ENCODE measurements at places on chromosomes 7 and 10. TPM values are rescaled to one million over a fixed set of nuclear protein-coding genes. Genes with fewer than 3 reads are reported as not detected.

DNA sequence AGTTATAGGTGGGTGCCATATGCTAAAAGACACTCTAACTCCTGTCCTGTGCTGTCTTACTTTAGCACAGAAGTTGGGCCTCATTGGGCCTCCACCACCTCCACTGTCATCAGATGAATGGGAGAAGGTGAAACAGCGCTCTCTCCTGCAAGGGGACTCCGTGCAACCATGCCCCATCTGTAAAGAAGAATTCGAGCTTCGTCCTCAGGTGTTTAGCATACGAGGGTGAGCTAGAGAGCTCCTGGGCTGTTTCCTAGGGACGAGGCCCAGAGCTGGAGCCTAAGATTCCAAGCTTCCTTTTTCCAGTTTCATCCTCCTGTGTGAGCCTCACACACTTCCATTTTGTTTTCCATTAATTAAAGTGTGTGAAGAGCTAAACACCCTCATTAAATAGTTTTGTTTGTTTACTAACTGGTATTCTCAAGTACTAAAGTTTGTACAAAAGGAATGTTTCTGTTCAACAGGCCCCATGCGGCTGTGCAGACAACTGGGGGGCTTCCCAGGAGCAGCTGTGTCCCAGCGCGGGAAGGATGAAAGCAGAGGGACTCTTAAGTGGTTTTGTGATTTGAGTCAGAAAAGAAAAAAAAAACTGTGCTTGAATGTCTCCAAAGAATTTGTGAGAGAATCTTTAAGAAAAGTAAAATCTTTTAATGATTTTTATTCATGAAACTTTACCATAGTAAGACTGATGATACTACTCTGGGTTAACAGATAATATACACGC, 14.1 kb downstream of the RNF32 start:
- H3K27ac ChIP-seq: no peak overlapping the region
- no peaks in the 10 kb centered on the region for H3K27me3 ChIP-seq
- H3K4me1 ChIP-seq: 0 out of 2 replicates have a peak, but pooled peaks cover 3% of the 10 kb centered on the region
- no peaks in the 10 kb centered on the region for H3K36me3 ChIP-seq
- no peak for DNase-seq

DNA sequence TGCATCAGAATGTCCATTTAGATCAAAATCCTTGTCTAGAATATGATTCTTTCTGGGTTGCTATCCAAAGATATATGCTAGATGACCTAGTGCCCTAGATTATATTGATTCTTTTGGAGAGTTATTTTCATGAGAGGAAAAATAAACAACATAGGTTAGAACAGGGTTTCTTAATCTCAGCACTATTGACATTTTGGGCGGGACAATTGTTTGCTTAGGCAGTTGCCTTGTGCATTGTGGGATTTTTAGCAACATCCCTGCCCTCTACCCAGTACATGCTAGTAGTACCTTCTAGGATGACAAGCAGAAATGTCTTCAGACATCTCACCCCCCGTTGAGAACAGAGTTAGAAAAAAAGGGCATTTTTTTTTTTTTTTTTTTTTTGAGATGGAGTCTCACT, 25.1 kb upstream of the LAMB1 start:
- no peak overlapping the region for H3K27ac ChIP-seq
- no peaks in the 10 kb centered on the region for H3K36me3 ChIP-seq
- H3K4me1 ChIP-seq: peaks cover 21% of the 10 kb centered on the region
- DNase-seq: no peak
- H3K4me3 ChIP-seq: no peak overlapping the region
- no peaks in the 10 kb centered on the region for H3K27me3 ChIP-seq

DNA sequence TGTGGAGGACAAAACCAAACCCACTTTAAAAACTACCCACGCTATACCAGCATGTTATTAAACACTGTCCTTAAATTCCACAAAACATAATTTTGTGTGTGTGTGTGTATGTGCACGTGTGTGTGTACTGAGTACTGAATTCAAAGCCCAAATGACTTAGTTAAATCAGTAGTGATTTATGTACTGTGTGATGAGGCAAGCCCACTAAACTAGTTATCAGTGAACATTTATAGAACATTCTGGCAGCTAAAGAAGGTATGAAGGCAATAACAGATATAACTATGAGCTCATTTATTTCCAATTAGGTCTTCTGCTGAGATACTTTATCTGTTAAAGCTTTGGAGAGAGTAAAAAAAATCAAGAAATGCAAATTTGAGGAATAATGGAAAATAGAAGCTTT, 115.1 kb downstream of the CPED1 start:
- H3K4me3 ChIP-seq: no peak overlapping the region
- H3K27ac ChIP-seq: no peak overlapping the region
- H3K4me1 ChIP-seq: peaks cover 6% of the 10 kb centered on the region
- DNase-seq: no peak

CARD11 gene
- not detected for total RNA-seq

Data from GM23248 (cell line).